ENCODE measurements at places on chromosomes 4 and X. TPM values are rescaled to one million over a fixed set of nuclear protein-coding genes. Genes with fewer than 3 reads are reported as not detected.

Gene ASB11
- total RNA-seq: 43.3 TPM

Gene GUCY1A1
- 47.1 TPM for total RNA-seq

Gene C4orf33
- total RNA-seq: 14.8 TPM

Gene STARD8
- 16.1 TPM for total RNA-seq

Gene RELL1
- total RNA-seq: 74.7 TPM

Gene AMTN
- not detected for total RNA-seq

Gene MTTP
- 1.4 TPM for total RNA-seq

Gene PCDH7
- 65.0 TPM for total RNA-seq

Gene RIBC1
- total RNA-seq: not detected

Measured in tongue (tissue), 3 donors.